Fibroblast of skin of abdomen (primary cell): ENCODE measurements at places on chromosomes 2 and 18.

- peak; percentile 86 for DNase-seq
Observed at GRCh38 chr2:235746257-235746934, 252.6 kb downstream of the AGAP1 start.

DNA sequence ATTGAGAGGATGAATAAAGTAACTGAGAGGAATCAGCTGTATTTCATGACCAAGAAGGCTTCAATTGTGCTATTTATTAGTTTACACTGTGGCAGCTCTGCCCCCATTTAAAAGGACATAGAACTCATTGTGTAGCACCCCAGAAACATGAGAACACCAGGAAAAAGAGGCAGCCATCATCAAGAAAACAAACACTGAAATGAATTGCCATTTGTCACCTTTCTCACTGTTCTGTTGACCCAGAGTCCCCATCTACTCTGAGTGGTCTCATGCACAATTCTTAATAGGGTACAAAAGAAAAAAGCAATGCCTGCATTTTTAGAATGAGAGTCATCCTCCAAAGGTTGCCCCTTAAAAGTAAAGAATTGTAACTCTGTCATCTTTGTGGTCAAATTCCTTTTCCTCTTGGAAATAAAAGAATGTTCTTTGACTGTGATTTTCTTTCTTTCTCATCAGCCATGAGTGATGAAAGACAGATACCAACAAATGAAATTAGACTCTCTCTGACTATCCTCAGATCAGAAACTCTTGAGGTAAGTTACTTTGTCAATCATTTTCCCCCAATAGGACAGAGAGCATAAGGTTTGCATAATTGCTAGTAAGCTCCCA lies 1941.9 kb upstream of the PIK3C3 start:
- peak; percentile 54 for DNase-seq

GRCh38 chr2:178404368-178404767 lies 46.6 kb downstream of the PRKRA start:
- DNase-seq = peak; percentile 59

DNA sequence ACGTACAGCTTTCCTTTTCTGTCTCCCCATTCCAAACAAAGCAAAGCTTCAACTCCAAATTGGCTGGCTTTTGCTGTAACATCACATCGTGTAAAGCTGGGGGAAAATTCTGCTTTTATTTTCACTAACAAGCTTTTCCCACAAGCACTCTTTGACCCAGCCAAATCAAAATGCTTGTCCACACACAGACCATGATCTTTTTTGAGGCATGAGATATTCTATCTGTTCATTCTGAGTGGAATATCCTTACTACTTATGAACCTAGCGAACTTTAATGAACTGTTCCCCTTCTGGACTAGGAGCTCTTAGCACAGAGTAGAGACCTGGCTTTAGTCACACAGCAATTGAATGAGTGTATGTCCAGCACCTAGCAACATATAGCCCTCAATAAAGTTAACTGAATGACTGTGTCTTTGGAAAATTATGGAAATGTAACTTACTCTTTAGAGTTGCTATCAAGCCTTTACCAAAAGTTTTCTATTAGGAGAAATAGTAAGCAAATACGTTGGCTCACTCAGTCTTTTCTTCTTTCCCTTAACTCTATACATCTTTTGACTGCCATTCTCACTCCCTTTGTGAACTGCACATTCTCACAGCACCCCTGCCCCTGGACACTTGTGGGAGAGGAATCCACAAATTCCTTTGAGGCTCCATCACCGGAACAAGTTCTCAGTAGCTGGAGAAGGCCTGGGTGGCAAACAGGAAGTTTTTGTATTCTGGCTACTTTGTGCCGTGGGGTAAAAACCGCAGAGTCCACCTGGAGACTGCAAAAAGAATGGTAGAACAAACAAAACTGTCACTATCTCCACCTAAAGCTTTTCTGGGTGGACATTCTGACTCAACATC lies 1.3 kb upstream of the UBE2E3 start:
- DNase-seq = peak; percentile 78

GRCh38 chr2:100446696-100447095 lies 23.6 kb upstream of the NMS start:
- no peak for DNase-seq

- no peak for DNase-seq
Observed at GRCh38 chr2:129347486-129348217, 631.8 kb upstream of the RAB6C start.

- DNase-seq = no peak
Observed at GRCh38 chr2:207240649-207241048, 74.9 kb upstream of the KLF7 start.

DNA sequence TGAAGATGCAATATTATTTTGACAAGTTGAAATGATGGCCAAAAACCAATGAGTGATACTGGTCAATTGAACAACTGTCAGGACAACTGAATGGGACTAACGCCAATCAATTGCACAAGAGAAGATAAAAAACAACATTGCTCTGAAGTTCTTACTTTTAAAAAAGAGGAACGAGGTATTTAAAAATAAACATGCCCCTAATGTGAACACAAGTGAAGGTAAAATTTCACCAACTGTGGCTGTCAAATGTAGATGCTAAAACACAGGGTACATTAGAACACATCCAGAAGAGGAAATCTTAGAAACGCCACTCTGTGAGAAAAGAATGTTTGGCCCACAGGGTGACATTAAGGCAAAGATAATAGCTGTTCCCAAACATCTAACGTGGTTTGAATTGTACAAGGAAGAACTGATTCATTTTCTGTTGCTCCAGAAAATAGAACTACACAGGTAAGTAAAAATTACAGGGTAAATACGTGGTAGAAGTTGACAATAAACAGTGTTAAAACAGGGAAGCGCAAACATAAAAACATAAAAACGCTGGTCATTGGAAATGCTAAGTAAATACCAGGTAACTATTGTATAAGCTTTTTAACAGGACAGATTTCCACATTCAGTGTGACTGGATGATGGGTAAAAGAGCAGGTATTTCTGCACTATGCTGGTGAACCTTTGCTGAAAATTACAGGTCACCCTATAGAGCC lies 20.3 kb downstream of the LONRF2 start:
- no peak for DNase-seq

- no peak for DNase-seq
Observed at GRCh38 chr2:43455731-43456642, 139.9 kb downstream of the THADA start.
